ENCODE measurements at places on chromosomes 2 and 18.

GRCh38 chr2:64225491-64225890 is 81.3 kb upstream of the PELI1 start:
- DNase-seq, result no peak

DNA sequence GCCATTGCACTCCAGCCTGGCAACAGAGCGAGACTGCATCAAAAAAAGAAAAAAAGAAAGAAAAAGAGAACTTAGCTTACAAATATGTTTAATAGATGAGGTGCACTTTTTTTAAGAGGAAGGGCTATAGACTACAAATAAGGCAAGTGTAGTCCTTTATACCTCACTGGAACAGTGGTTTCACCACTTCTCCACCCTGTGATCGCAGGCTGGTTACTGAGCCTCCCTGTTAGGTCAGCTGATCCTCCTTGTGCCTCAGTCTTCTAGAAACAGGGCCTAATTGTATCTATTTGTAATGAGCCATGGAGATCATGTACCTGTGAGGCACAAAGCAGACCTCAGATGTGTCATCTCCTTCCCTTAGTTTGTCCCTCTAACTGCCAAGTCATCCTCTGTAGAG is 4.5 kb downstream of the CXCR2 start:
- no peak for DNase-seq

DNA sequence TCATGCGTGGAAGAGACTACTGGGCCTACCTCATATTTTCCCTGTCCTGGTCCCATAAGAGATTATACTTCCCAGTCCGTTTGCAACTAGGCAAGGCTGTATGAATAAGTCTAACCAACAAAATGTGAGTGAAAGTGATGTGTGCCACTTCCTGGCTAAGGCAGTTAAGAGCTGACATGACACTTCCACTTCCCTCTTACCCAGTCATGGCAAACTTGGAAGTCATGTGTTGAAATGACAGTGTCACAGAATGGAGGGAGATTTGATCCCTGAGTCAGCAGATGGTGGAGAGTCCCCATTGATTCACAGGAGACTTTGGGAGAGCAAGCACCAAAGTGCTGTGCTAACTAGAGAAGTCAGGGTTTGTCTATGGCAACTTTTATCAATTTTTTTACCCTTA is 36.4 kb downstream of the TACR1 start:
- DNase-seq, result no peak

DNA sequence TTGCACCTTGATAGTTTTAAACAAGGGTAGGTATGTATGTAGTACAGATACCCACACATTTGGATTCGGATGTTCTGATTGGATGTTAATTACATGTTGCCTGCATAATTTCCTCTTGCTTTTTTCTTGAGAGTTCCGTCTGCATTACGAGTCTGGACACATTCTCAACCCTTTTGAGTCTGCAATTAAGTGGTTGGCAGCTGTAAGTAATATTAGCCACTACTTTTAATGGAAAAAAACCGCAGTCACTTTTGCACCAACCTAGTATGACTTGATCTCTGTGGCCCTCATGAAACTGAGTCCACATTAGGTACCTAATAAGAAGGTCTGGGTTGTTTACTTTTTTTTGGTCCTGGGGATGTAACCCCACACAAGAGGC is 217.3 kb downstream of the VAPA start:
- no peak for DNase-seq
